ENCODE measurements at places on chromosomes 3 and 15. TPM values are rescaled to one million over a fixed set of nuclear protein-coding genes. Genes with fewer than 3 reads are reported as not detected.

- DNase-seq = no peak
Observed at GRCh38 chr3:101828691-101829436, 20.4 kb upstream of the NFKBIZ start.

DNA sequence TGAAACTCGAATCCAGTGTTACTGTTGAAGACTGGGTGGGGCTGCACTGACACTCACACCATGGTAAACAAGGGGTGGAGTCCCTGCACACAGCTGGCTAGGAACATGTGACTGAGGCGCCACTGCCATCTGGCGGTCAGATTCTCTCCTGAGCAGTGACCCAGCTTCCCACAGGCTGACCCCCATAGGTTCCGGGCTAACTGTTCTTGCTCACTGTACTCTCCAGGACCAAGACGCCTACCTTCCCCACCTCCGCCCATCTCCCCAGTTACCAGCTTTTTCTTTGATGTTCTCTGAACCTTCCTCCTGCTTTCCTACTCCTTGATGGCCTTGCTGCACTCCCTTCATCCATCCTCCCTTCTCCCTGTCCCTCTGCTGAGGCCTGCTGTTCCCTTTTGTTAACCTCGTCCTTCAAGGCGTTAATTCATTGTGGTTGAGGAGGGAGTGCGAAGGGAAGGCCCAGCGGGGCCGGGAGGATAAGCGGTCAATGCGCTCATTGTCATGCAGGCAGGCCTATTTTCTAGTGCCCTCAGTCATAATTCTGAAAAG is 115.2 kb downstream of the ATP8B4 start:
- DNase-seq = no peak

- no peak for DNase-seq
Observed at GRCh38 chr15:49196856-49197255, 26.8 kb downstream of the GALK2 start.

- DNase-seq = no peak
Observed at GRCh38 chr15:59894835-59895234, 109.3 kb upstream of the FOXB1 start.

DNA sequence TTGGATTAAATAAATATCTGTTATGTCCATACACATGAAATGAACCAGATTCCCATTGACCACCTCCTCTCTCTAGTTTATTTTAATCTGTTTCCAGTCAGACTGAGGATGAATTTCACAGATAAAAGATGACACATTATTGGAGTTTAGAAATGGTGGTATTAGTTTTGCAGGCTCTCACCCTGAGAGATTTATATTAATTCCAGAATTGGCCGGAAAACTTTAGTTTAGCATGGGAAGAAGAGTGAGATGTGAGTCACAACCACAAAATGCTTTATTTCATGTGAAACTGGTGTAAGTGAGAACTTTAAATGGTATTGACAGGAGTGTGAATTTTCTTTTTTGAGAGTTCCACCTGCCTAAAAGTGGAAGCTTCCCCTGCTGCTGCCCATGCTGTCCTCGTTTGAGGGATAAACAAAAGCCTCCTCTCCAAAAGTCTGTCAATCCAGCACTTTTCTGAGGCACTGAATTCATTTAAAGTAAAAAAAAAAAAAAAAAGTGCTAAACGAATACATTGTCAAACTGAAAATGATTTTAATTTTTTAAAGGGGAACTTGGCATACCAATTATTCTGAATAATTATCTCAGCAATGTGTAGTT is 65.1 kb upstream of the EPHA3 start:
- DNase-seq = no peak

DNA sequence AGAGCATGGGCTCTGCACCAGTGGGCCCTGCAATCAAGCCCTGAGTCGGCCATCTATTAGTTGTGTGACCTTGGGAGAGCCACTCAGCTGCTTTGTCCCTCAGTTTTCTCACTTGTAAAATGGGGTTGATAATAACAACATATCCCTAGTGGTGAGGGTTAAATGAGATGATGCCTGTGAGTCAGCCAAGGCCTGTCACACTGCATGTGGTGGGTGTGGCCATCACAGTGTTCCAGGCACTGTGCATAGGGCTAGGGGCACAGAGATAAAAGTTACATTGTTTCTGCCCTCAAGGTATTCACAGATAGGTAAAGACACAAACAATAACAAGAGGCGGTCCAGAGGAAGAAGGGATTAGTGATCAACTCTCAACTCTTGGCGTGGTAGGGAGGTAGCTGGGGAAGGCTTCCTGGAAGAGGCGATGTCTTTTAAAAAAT is 19.5 kb downstream of the SMAD6 start:
- DNase-seq = no peak

DNA sequence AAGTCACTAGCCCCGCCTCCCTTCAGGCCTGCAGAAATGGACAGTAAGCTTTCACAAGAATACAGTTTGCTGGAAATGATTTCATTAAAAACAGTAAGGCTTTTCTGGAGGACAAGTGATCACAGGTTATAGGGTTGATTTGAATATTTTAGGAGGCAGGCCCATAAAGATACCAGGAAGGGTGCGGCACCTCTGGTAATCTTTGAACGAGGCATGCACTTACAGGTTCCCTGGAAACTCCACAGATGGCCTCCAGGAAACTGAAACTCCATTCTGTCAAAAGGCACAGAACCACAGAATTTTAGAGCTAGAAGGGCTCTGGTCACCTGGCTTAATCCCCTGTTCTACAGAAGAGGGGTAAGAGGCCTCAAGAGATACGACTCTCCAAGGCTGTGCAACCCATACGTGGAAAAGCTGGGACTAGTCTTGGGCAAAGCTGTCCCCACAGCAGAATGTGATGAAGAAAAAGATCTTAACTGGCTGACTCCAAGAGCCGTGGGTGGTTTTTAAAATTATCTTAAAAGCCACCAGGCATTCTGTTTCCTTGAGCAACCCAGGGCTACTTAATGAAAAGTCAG is 1.2 kb downstream of the STARD5 start:
- DNase-seq = no peak

DNA sequence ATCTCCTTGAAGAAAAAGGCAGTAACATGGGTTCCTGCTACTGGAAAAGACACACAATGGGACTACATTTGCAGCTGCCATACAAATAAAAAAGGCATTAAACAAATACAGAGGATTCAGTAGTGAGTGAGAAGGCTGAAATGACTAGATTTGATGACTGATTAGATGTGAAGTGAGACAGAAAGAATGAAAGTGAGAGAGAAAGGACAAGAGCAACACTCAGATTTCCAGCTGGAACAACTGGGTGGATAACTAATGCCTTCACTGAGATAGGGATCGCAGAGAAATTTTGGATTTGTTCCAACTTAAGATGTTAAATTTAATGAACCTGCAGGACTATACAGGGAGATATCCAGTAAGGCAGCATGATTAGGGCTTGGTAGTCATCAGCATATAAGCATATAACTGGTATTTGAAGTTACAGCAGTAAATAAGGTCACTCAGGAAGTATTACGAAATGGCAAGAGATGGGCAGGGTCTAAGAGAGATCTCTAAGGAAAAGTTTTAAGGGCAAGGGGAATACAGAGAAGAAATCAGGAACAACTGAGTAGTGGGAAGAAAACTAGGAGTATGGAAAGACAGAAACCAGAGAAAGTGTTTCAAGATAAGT is 8.2 kb downstream of the OSBPL11 start:
- no peak for DNase-seq

DNA sequence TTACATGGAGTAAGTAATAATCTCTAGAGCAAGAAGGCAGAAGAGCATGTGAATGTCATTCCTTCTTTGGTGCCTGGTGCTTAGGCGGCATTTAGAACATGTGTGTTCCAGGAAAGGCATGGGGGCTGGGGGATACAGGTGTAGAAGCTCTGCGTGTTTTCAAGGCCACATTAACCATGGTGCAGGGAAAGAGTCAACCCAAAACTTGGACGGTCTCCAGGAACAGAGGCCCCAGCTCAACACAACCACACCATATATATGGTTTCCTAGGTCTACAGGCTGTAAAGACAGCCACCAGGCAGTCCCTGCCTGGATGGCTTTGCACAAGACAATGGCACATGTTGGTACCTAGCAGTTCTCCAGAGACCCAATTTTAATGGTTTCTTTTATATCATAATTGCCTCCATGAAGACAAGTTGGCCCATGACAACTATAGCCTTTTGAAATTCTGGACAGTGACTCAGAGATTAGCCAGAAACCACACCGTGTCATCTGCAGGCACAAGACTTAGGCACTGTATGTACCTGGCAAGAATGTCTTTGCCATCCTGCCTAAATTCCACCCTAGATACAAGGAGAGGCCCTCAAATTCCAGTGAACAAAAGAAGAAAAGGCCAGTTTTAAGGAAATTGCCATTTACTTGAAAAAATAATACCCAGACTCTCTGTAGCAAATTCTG is 25.0 kb upstream of the DGKG start:
- no peak for DNase-seq

- DNase-seq = no peak
Observed at GRCh38 chr15:35319354-35319753, 226.6 kb downstream of the DPH6 start.

GRCh38 chr3:24763393-24763792 is 268.7 kb upstream of the THRB start:
- DNase-seq = no peak

DNA sequence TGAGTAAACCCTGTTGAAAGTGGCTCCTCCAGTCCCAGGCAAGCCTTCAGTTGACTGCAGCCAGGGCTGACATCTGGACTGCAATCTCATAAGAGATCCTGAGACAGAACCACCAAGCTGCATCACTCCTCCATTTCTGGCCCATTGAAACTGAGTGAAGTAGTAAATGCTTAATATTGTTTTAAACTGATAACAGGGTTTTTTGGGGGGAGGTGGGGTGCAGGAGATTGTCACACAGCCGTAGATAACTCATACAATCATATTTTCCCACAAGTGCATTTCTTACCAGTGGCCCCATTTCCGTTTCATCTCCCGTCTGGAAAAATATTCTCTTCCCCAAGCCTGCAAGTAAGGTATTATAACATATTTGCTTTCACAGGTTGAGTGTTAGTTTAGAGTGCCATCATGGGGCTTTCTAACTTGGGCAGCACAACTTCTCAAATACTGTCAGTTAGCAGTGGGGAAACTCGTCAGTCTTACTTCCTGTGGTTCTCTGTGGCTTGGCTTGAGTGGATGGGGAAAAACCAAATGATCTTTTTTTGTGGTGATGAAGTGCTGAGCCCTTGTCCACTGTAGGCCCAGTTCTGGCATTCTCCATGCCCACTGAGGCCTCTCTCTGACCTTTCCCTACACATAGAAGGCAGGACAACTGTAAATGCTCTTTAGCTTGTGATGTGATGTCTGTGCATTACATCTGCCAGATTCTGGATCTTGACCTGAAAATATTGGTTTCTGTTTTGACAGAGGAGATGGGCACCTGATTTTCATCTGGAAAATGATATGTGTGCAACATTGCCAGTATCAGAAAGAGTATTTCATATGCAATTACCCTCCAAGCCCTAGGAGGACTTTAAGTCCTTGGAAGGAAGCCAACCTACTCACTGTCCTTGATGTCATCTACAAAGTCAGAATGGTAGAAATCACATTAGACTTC is 90.1 kb upstream of the BHLHE40 start:
- no peak for DNase-seq

GRCh38 chr3:170437696-170438407 is 19.2 kb downstream of the CLDN11 start:
- no peak for DNase-seq

GRCh38 chr15:58546635-58547627 is 115.1 kb downstream of the LIPC start:
- peak; percentile 94 for DNase-seq

DNA sequence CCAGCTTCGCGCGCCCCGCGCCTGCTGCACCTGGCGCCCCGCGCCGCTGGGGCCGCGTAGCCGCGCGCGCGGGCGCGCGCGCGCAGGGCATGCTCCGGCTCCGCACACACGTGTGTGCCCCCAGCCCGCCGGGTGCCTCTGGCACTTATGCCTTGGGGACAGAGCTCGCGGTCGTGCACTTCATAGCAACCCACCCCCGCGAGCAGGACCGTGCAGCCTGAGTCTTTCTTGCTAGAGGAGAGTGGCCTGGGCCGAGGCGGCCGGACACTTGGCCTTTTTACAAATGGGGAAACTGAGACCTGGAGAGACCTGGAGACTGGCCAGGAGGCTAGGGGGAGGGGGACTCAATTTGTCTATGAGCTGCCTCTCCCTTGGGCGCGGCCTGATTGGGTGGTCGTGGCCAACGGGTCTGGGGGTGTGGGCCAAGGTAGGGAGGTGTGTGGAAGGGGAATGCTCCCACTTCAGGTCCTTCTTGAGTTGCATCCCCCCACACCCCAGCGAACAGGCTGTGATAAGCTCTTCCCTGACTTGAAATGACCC is 562 bp downstream of the NBEAL2 start:
- DNase-seq = no peak

DNA sequence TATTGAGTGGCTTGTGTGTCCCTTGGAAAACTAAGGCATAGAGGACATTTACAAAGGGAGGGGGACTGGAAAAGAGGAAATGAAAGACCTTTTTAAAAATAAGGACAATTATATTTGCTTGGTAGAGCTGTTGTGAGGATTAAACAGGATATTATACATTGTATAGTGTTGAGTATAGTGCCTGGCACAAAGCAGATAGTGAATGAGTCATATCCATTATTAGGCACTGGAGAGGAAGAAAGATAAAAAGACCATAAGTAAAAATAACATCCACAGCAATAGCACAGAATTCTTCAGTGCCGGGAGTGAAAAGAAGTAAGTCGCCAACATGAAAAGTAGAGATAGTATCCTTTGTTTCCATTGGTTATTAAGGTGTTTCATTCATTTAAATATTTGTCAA is 623.3 kb downstream of the PDCD6IP start:
- no peak for DNase-seq

- DNase-seq = no peak
Observed at GRCh38 chr3:171965067-171965712, 74.2 kb upstream of the FNDC3B start.

GRCh38 chr3:17901893-17902292 is 159.5 kb upstream of the TBC1D5 start:
- DNase-seq = no peak

Gene CLDND1
- total RNA-seq = 167 TPM

Gene RAB6B
- total RNA-seq = 2.8 TPM

Gene CD80
- not detected for total RNA-seq

Gene FBXW12
- not detected for total RNA-seq

Gene PLA1A
- 0.14 TPM for total RNA-seq

Gene MYL3
- total RNA-seq = 4.2 TPM

Gene ACAN
- not detected for total RNA-seq

Gene WDR93
- not detected for total RNA-seq

Gene DAZL
- not detected for total RNA-seq

Gene MIX23
- total RNA-seq = 40.7 TPM

Gene CDCP1
- total RNA-seq = 53.5 TPM

Gene ARIH1
- total RNA-seq = 29.3 TPM

Data from epithelial cell of proximal tubule (primary cell).